CD4-positive, alpha-beta T cell treated with Interleukin-4 for 1 hour (primary cell): ENCODE measurements at places on chromosomes 3 and 15.

- no peak for DNase-seq
Observed at GRCh38 chr15:101479851-101480612, 9.5 kb downstream of the PCSK6 start.

DNA sequence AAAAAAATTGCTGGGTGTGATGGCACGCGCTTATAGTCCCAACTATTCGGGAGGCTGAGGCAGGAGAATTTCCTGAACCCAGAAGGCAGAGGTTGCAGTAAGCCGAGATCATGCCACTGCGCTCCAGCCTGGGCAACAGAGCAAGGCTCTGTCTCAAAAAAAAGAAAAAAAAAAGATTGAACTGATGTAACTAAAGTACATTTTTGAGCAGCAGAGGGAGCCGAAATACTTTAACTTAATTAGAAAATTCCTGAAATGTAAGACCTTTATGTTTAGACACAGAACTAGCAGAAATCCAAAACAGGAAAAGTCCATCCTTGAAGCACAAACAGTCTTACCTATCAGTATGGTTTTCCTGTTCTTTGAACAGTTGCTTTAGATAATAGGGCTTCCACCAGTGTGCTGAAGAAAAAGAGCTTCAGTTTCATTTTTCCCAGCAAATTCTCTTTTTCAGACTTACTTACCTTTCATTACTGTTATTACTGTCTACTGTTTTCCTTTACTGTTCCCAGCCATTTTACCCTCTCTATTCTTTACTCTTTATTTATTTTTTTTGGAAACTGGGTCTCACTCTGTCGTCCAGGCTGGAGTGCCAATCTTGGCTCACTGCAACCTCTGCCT is 33.4 kb upstream of the ZNF609 start:
- DNase-seq = no peak

GRCh38 chr3:129936757-129937156 is 37.8 kb upstream of the TRH start:
- DNase-seq = peak; percentile 64

DNA sequence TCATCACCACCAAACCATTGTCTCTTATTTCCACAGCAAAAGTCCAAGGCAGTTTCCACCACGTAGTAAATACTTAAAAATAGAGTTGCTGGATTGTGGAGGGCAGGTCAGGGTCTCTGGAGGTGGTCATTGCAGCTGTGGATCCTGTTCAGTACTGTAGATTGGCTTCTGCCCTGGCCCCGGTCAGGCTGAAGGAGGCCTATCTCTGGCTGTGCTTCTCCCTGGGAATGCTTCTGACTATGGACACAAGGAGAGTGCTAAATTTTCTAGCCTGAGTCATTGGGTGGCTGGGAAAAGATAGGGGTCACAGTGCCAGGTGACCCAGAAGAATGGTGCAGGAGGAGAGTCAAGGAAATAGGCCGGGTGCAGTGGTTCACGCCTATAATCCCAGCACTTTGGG is 26.3 kb upstream of the GMPPB start:
- no peak for DNase-seq

DNA sequence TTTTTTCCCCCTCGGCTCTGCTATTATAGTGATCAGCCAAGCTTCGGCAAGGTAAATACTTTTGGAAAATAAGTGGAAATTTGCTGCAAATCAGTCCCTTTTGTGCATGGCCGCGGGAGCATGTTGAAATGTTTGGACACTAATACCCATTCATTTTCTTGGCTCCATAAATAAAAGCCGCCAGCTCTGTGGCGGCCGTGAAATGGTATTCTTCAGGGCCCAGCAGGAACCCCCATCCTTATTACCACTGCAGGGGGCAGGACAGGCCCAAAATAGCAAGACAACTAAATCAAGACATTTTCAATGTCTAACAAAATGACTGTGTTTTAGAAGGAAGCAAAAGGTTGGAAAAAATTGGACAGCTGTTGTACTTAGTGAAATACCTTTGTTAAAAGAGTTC is 362.3 kb downstream of the NR2F2 start:
- DNase-seq = no peak

DNA sequence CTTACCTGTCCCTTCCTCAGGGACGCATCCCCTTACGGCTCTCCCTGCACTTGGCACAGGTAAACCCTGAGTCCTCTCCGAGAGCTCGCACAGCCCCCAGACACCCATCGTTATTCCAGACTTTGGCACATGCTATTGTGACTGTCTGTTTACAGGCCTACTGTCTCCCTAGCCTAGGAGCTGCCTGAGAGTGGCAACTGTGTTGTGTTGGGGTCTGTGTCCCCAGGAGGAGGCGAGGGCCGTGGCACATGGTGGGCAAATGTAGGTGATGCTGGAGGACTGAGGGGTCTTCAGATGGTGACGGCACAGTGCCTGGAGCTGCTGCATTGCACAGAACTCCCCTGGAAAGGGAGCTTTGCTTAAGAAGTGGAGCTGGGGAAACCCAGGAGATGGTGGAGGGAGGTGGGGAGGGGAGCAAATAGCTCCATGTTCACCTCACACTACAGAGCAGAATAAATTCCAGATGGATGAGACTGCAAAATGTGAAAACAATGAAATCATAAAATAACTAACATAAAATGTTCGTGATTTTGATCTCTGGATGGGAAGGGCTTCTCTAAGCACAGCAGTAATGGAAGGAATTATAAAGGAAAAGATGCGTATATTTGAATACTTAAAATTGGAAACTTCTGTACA is 96.5 kb downstream of the SMAD6 start:
- DNase-seq = no peak

DNA sequence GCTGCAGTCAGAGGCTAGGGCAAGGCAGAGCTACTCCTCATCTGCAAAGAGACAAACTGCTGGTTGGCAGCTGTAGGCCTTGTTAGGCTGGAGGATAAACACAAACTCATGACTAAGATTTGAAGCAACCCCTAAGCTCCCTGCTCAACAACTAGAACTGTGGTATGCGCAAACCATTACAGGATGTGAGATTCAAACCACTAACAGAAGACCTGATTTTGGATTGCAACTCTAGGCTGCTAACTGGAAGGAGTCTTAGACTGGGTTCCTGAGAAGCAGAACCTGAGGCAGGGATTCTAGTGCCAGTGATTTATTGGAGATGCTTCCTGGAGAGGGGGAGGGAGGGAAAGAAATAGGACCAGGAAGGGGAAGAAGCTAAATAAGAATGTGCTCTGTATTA is 22.5 kb downstream of the CCR4 start:
- peak; percentile 55 for DNase-seq

GRCh38 chr3:50317300-50317699 is 5.2 kb downstream of the HYAL2 start:
- no peak for DNase-seq

- DNase-seq = no peak
Observed at GRCh38 chr3:147572970-147573340, 163.8 kb downstream of the ZIC1 start.

DNA sequence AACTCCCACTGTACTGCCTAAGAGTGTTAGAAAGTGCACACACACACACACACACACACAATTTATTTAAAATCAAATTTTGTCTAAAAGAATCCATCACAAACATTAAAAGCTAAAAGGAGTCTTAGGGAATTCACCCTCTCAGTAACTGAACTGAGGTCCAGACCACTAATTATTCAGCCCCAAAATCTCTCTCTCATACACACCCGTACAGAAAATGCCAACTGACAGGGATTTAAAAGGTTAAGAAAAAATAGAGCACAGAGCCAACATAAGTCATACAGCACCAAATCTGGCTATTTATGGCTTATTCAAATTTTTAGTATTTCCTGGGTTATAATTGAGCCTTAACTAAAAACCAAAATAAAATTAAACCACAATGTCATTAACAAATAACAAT is 20.7 kb downstream of the GBE1 start:
- no peak for DNase-seq

DNA sequence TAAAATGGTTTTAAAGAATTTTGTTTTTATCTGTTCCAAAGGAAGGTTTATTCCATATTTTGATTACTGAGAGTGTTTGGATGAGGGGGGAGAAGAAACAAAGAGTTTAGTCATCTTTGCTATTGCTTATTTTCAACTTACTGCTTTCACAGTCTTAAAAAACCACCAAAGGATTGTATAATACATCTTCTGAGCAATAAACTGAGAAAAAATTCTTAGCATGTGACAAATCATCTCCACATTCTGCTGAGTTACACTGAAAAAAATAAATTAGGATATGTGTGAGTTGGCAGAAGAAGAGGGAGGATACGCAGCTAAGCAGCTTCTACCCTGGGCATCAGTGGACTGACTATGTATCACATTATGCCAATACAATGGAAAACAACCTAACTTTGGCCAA is 23.2 kb upstream of the ACTC1 start:
- no peak for DNase-seq

GRCh38 chr3:104990758-104991157 is 376.0 kb upstream of the ALCAM start:
- DNase-seq = no peak

DNA sequence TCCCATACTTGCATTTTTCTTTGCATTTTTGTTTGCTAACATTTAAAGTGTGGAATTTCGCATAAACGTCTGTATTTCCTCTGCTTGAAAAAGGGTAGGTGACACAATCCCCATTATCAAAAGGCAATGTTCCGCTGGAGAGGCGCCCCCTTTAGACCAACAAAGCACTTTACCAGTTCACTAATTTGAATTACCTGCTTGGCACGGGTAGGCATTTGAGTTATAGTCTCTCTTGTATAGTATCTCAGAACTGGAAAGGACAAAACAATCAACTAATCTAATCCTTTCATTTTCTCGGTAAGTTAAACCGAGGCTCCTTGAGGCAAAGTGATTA is 775 bp upstream of the CCDC39 start:
- no peak for DNase-seq

- no peak for DNase-seq
Observed at GRCh38 chr3:82493858-82494257, 732.4 kb upstream of the GBE1 start.

- DNase-seq = no peak
Observed at GRCh38 chr3:127337911-127338531, 50.2 kb upstream of the PRR20G start.

DNA sequence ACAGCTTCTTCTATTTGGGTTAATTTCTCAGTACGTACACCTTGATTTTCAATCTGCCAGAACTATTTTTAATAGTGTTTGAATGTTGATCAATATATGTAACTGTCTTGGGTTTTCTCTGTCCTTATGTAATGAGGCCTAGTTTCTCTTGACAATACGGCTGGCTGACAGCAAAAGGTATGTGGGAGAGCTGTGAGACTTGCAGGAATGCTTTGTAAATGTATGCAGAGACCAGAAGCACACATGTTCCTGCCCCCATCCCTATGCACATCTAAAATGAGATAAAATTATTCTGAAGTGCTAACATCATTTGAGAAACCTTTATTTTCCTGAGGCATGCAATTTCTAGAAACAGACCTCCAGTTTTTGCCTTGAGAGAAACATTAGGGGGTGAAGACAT is 593.8 kb upstream of the GBE1 start:
- DNase-seq = no peak

- DNase-seq = no peak
Observed at GRCh38 chr3:138440121-138440521, 5.7 kb downstream of the ESYT3 start.

DNA sequence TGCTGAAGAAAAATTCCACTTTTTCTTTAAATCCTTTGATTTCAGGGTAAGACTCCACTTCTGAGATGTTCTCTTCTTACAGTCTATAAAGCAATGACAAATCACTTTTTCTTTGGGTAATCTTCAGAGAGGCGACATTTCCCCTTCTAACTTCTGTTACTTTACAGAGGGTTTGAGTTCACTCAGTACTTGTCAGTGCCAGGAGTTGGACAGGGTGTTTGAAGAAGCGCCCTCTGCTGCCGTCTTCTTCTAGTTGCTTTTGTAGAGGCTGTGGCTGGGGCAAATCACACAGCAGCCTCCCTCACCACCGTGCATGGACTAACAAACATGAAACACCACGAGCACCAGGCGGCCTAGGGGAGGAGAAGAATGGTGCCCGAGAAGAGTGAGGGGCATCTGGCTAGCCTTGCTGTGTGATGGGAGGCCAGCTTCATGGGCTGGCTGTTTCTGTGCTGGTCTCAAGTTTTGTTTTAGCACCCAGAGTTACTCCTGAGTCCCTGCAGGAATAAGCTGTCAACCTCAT is at the start of gene CD80:
TSS of gene CD80 (minus strand) at position 174 of the 523 bp plus-strand sequence. CDS start 1,886 bp downstream, outside the sequence.
- DNase-seq = peak; percentile 69

DNA sequence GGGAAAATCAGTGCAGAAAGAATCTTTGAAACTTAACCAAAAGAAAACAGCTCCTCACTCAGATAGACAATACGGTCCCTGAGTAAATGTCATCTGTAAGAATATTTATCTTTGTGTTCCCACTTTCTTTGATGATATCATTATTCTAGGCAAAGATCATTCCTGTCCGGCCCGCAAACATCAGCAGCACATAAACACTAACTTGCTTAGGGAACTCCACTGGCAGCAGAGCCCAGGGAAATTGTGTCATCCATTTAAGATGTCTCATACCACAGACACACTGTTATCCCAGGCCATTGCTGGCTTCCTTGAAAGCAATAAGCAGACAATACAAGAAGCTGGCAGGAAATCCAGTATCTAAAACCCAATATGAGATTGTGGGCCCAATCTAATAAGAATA is 20.1 kb upstream of the CD96 start:
- DNase-seq = no peak

DNA sequence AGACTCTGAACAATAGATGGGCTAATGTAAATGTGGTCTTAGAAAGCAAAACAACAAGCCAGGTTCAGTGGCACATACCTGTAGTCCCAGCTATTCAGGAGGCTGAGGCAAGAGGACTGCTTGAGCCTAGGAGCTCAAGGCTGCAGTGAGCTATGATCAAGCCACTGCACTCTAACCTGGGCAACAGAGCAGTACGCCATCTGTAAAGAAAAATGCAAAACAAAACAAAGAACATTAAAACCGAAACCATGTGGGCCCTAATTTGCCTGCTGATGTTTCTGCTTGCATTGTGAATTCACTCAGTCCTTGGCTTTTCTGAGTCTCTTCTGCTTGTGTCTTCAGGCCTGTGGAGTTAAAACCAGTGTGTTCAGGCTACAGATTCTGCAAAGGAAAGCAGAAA is 56.7 kb downstream of the CCNL1 start:
- DNase-seq = no peak

- DNase-seq = no peak
Observed at GRCh38 chr3:54376142-54376807, 253.9 kb downstream of the CACNA2D3 start.

DNA sequence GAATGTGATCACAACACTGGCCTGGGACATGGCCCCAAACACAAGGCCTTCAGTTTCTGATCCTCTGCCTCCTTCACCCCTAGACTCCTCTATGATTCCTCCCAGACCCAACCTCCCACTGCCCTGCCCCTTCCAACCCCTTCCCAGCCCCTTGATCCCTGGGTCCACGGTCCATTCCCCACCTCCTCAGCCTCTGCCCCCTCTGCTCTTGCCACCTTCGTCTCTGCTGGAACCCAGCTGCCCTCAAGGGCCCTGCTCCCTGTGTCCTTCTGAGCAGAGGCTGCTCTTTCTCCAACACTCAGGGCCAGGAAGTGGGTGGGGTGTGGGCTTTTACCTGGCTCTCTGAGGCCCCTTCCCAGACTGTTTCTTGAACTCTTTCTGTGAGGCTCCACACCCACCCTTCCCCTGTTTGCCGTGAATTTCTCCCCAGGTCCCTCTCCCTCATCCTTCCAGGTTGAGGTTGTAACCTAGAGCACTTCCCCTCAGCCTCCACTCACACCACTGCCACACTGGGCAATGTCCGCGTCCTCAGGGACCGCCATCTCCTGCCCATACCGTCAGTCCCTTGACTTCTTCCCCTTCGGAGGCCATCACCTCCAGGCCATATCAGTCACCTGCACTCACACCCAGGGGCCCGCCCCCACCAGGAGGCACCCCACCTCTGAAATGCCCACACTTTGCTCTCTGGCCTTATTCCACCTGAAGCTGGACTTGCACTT is 18.7 kb upstream of the SLCO2A1 start:
- DNase-seq = no peak

- DNase-seq = no peak
Observed at GRCh38 chr3:72722930-72723726, 125.1 kb downstream of the SHQ1 start.
